ENCODE measurements at places on chromosomes 5 and 9.

DNA sequence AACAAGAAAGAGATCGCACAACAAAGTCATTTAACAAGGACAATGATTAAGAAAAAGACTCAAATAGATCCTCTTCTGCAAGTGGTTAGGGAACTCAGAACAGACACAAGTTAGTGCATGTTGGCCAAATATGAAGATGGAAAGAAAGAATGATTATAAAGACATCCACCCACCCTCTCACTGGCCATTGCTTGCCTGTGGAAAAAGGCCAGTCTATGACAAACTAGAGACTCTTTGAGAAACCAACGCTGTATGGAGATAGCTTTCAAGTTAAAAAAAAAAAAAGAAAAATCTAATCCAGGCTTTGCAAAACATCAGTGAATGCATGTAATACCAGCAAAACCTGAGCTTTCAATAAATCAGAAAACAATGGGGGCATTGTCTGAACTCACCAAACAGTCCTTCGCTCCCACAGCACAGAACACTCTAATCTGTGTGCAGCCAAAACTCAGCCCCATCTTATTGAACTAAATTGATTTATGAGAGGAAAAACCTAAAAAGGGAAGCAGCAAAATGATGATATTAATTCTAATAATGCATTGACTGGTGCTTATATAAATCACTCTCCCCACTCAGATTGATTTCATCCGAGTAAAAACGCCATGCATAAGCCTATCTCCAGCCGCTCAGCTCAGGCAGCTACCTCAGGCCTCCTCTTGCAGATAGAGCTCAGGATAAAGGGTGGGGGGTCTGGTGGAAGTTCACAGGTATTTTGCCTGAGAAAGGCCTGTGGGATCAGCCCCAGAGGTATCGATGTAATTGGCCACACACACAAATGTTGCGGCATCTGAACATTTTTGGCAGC lies 547.1 kb downstream of the CCDC171 start:
- DNase-seq: no peak

DNA sequence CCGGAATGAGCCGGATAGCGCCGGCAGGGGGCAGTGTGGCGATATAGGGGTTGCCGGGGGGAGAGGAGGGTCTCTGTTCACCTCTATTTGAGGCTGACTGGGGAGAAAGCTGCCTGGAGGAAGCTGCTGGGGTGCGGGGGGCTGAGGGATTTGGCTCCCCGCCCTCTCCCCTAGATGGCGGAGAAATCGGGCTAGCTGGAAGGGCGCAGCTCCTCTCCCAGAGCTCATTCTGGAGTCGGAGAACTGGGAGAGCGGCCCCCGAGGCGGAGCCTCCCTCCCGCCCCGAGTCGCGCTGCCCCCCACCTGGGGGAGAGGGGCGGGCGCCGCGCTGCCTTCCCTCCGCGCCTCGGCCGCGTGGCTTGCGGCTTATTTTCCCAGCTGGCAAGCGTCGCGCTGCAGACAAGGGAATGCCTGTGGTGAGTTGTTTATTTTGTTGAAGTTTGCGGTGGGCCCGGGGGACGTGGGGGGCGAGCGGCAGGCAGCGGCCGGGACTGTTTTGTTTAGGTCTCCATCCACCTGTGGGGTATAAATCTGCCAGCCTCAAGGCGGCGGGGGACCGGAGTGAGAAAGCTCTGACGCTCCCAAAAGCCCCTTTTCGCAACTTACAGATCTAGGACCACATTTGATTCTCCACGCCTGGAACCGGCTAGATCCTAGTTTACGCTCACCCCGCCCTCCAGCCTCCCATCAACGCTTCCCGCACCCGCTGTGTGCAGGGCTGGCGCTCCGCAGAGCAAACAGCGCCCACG lies 4.1 kb upstream of the RGMB start:
- DNase-seq: no peak

DNA sequence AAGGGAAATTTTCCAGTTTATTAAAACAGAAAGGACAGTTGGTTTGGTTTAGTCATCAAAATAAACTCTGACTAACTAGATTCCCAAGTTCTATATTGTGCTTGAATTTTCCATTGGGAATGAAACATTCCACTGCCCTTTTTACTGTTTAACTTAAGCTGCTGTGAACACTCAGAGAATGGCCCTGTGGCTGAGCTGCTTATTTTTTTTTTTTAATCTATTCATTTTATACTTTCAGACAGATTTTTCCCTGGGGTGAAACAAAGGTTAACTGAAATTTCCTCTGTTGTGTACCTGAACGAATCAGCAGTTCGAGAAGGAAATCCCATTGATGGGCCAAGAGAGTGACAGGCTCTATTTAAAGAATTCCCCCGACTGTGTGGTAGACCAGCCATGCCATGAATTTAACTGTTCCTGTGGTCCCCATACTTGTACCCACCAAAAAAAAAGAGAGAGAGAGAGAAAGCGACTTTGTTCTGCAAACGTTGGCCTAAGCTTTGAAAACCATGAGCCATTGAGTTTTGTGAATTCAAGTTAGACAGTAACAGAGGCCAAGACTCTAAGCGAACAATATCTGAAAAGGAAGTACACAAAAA lies 138.7 kb upstream of the GRHPR start:
- DNase-seq: peak; percentile 18

DNA sequence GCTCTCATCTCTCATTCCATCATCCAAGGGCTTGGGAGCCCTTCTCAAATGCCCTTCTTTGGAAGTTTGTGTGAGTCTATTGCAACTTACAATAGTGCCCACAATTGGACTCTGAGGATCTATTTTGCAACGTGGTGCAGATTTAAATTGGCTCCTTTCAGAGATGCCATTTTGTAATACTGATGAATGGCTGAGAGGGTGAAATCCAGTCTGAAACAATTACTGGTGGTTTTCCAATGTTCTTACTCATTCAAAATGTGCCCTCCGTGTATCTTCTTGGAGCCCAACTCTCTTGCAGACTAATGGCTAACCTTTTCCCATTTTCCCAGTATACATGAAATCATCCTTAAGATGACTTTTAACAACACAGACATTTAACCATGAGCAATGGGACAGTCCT lies 6.1 kb downstream of the ZNF462 start:
- no peak for DNase-seq

- DNase-seq: no peak
Measured at GRCh38 chr9:26949637-26950069, 2.6 kb upstream of the PLAA start.

- DNase-seq: no peak
Measured at GRCh38 chr5:6652025-6652424, 18.8 kb downstream of the SRD5A1 start.

DNA sequence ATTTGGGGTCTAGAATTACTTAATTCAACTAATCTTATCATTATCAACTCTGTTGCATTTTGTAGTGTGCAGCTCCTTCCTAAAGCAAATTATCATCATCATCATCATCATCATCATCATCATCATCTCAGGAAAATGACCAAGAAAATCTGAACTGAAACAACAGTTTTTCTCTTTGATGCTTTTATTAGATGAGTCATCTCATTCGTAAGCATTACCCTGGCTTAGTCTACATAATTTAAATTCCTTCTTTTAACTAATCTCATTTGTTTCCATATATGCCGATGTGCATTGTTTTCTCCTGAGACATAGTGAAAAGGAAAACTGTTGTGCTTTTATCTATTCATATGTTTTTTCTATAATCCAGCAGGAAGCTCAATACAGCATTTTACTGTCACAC lies 173.0 kb upstream of the PDE4D start:
- DNase-seq: peak; percentile 39

GRCh38 chr5:113776168-113776567 lies 262.7 kb downstream of the YTHDC2 start:
- no peak for DNase-seq

- no peak for DNase-seq
Measured at GRCh38 chr9:99112750-99113413, 8.0 kb downstream of the TGFBR1 start.

DNA sequence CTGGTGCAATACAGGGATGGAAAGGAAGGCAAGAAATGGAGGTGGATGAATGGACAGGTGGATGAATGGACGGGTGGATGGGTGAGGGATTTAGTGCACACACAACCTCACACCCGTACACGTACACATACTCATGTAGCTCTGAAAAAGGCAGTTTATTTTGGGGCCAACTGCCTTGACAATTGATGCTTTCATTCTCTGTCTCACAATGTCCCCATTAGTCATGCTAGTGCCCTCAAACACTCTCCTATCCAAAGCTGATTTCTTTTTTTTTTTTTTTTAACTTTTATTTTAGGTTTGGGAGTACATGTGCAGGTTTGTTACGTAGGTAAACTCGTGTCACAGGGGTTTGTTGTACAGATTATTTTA lies 495.0 kb downstream of the DMAC1 start:
- no peak for DNase-seq

DNA sequence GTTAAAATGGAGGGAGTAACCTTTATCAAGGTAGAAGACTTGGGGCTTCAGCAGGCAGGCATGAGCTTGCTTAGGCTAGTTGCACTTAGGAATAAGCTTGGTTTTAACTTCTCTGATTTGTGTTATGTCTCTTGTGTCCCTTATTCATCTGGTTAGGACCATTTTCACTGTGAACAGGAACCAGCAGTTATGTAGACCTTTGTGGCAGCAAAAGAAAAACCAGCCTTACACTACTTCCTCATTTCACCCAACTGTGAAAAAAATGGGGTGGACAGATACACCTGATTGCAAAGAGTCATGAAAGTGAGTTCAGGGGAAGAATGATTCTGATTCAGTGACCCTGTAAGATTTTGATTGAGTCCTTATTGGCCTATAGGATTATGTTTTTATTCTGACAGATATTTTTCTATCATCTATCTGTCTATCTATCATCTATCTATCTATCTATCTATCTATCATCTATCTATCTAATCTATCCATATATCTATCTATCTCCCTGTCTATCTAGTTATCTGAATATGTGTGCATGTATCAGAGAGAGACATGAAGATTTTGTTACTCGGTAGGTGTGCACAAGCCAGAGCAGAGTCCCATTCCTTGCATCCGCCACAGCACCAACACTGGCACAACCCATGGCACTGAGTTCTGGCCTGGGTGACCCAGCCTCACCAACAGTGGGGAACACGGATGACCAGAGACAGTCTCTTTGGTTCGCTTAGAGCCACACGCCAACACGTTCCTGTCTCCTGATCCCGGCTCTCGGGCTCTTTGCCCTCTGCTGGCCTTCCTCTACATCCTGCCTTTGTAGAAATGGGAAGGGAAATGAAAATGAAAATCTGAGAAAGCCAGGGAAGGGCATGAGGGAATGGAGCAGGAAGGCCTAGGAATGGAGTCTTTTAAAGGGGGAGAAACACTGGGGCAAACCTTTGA lies 1.3 kb upstream of the ZNF366 start:
- DNase-seq: no peak

- no peak for DNase-seq
Measured at GRCh38 chr5:6583049-6583880, 49.6 kb downstream of the NSUN2 start.

DNA sequence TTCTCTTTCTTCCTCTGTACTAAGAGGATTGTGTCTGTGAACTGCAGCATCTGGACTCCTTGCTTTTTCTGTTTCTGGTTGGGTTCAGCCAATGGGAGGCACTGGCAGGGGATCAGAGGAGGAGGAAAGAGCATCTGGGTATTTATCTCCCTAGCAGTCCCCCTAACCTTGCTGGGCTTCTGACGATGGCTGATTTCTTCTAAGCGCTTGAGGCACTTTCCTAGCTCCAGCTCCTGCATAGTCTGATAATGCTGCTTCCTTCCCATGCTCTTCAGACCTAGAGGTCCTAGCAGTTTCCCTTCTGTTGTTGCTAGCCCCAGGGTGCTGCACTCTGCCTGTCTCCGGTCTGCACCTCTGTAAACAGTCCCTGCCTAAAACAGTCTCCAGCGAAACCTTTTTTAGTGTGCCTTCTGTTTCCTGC lies 225.1 kb downstream of the PDZD2 start:
- DNase-seq: no peak

DNA sequence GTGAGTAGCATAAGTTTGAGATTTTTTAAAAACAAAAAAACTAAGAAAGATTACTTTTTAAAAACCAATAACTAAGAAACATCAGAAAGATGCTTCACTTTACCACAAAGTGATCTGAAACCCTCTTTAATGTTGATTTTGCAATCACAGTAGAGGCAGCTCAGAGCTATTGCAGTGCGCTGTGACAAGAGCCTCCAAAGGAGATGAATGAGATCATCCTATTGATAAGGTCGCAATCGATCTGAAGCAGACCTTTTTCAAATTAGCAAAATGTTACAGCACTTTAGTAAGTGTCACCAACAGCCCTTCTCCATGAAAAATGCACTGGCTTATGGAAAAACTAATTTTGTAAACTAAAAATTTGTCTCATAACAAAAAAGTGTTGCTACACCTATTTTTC lies 284.6 kb upstream of the EFNA5 start:
- DNase-seq: no peak
